A673 (cell line): ENCODE measurements at places on chromosomes 13 and 19. TPM values are rescaled to one million over a fixed set of nuclear protein-coding genes. Genes with fewer than 3 reads are reported as not detected.

The SLC6A16 gene
- total RNA-seq: 3.7 and 4.4 TPM in 2 replicates

DNA sequence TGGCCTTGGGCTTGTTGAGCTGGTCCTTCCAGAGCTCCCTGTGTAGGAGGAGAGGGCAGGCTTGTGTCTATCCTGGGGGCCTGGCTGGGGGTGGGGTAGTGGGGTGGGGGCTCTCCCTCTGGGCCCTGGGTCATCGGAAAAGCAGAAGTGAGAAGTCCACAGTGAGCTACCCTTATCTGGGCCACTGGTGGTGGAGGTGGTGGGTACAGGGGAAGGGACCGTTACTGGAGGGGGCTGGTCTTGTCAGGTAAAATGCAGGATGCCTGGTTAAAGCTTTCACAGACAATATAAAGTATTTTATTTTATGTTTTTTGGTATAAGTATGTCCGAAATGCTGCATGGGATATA, 342 bp upstream of the SIGLEC10 start:
- no peak for DNase-seq

The CNFN gene
- not detected in 2 replicates for total RNA-seq

DNA sequence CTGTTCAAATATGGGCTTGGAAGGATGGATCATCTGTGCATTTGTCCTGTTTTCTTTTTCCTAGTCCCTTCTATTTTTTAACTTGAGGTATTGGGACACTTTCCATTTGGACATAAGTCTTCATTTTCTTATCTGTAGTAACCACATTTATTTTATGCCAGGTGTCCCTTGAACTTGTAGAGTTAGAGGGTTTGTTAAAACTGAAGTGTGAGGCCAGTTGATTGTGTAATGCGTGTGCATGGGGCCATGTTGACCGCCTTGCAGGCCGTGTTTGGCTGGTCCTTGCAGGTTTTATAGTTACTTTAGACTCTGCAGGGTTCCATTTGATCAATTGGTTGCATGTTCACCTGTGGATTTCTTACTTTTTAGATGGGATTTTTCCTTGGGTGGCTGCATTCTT, 21.0 kb downstream of the SAE1 start:
- DNase-seq: no peak

The KIR2DL1 gene
- total RNA-seq: not detected in 2 replicates

- DNase-seq: no peak
Measured at GRCh38 chr13:40980461-40980860, 38.7 kb downstream of the ELF1 start.

DNA sequence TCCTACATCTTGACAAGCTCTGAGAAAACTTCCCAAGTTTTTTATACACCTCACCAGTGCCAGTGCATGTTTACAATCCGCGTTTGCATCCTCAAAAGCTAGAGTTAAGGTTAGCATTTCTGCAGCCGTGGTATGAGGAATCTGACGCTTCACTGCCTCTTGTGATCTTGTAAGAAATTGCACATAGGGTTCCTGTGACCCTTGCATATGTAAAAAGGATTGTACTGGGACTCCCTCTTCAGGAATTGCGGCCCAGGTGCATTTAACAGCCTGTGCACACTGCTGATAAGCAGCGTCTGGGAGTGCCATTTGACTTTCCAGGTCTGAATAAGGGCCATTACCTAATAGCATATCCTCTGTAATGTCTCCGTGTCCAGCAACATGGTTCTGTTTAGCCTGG, 15.3 kb downstream of the FPR3 start:
- peak; percentile 70 for DNase-seq

The RFPL4A gene
- not detected in 2 replicates for total RNA-seq

The C1QTNF9B gene
- not detected in 2 replicates for total RNA-seq

The DCT gene
- not detected in 2 replicates for total RNA-seq

The ZNF208 gene
- total RNA-seq: not detected in 2 replicates

The ABHD8 gene
- 11.0 and 16.8 TPM in 2 replicates for total RNA-seq
